NB4 (cell line): ENCODE measurements at places on chromosomes 3 and 15.

DNA sequence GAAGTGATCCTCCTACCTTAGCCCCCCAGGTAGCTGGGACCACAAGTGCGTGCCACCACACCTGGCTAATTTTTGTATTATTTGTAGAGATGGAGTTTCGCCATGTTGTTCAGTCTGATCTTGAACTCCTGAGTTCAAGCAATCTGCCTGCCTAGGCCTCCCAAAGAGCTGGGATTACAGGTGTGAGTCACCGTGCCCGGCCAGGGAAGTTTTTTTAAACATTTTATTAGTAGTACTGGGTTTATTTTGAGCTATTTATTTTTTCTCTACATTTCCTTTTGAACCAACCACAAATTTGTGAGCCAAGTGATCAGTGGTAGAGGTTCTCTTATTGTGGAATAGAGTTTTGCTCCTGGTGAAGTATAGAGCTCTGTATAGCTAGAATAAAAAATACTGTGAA, 33.7 kb downstream of the ARMC8 start:
- no peak for DNase-seq

DNA sequence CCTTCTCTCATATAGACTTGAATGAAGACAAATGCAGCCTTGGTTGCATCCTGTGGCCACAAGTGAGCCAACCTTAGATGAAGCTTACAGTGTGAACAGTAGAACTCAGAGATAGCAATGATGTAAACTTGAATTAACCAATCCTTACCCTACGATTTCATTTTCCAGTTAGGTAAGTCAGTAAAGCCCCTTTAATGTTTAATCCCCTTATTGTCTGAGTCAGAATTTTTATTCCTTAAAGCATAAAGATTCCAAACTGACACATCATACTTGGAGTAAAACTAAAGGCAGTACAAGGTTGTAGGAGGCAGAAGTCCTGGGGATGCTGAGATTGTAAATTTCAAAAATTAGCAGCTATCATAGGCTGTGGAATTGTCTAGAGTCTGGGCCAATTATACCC, 507.8 kb upstream of the DPH6 start:
- no peak for DNase-seq

DNA sequence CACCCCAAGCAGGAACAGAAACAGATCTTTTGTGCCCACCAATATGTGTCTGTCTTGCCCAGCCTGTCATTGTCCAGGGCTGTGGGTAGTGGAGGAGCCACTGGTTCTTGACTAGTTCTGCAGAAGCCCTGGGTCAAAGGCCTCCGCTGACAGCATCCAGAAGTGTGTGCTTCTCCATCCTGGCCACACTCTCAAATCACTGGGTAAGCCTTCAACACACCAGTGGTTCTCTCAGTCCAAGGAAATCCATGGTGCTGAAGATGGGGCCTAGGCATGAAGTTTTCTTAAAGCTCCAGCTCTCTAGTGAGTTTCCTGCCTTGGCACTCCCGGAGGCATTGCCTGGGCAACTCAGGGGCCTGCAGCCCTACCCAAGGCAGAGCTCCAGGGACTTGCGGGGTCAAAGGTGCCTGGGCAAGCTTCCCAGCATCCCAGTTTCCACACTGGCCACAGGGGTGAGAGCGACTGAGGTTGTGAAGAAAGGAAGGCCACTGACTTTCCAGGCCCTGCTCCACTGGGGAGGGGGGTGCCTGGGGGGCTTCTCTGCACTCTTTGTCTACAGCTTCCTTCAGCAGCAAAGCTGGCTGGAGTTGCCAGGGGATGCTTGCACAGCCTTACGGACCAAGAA, 37.9 kb upstream of the RPL32 start:
- no peak for DNase-seq

- DNase-seq: peak; percentile 1
Observed at GRCh38 chr3:111761309-111761795, 97.7 kb upstream of the PHLDB2 start.

- no peak for DNase-seq
Observed at GRCh38 chr3:184811663-184811998, 335 bp upstream of the VPS8 start.

DNA sequence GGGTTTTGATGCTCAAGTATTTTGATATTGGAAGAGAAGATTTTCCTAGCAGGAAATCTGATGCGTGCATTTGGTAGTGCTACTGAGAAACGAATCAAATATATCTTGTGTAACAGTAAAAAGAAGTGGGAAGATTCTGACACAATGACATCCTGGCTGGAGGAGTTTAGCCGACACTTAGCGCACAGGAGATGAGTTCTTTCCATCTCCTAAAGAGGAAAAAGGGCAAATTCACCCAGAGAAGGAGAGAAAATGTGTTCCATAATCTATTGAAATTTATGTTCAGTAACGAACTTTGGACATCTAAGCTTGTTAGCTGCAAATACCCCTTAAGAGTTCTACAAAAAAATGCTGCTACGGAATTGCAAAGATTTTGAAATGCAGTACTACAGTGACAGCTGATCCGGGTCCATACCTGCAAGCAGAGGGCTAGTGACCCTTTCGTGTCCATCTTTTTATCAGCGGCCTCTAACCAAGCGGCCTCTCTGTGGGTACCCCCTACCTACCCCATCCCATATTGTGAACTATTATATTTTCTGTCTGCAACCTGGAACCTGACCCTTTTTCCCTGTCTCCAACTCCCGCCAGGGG, 971 bp downstream of the CPOX start:
- DNase-seq: no peak

GRCh38 chr3:52843108-52843865, 8.5 kb upstream of the MUSTN1 start:
- DNase-seq: no peak

DNA sequence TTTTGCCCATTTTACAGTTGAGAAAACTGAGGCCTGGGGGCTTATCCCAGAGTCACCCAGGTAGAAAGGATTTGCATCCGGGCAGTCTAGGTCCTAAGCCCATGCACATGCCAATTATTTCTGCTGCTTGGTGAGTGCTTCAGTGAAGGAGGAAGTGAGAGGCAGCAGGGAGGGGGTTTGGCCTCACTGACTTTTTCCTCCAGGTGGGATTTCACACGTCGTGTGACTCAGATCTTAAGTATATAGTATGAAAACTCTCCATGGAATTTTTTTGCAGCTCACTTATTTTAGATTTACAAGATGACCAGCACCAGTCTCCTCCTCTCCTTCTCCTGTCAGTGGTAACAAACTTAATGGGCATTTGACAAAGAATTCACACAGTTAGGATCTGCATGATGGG, 4.6 kb downstream of the ITGA11 start:
- no peak for DNase-seq

- peak; percentile 9 for DNase-seq
Observed at GRCh38 chr3:183015185-183015584, 34.8 kb upstream of the DCUN1D1 start.

- peak; percentile 24 for DNase-seq
Observed at GRCh38 chr3:170233530-170233929, 11.3 kb downstream of the PRKCI start.

- no peak for DNase-seq
Observed at GRCh38 chr15:88301311-88301710, 44.8 kb upstream of the NTRK3 start.

DNA sequence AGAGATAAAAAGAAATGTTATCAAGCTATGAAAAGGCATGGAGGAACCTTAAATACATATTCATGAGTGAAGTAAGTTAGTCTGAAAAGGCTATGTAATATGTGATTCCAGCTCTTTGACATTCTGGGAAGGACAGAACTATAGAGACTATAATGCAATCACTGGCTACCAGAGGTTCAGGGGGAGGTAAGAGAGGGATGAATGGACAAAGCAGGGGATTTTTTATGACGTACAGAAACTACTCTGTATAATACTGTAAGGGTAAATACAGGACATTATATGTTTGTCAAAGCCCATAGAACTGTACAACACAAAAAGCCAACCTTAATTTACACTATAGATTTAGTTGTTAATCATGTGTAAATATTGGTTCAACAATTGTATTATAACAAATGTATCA, 46.1 kb downstream of the MCTP2 start:
- no peak for DNase-seq

DNA sequence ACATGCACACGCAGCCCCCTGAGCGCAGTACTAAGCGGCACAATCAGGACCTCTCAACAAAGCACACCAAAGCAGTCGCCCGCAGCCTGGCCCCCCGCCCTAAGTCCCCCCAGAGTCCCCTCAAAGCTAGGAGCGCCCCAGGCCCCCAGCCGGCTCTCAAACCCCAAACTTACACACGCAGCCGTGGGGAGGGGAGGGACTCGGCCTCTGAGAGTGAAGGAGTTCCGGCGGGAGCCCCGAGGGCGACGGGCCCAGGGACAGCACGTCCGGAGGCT, 5.5 kb downstream of the GATA2 start:
- DNase-seq: no peak
